NCI-H69 (cell line): ENCODE measurements at places on chromosomes 4 and X.

DNA sequence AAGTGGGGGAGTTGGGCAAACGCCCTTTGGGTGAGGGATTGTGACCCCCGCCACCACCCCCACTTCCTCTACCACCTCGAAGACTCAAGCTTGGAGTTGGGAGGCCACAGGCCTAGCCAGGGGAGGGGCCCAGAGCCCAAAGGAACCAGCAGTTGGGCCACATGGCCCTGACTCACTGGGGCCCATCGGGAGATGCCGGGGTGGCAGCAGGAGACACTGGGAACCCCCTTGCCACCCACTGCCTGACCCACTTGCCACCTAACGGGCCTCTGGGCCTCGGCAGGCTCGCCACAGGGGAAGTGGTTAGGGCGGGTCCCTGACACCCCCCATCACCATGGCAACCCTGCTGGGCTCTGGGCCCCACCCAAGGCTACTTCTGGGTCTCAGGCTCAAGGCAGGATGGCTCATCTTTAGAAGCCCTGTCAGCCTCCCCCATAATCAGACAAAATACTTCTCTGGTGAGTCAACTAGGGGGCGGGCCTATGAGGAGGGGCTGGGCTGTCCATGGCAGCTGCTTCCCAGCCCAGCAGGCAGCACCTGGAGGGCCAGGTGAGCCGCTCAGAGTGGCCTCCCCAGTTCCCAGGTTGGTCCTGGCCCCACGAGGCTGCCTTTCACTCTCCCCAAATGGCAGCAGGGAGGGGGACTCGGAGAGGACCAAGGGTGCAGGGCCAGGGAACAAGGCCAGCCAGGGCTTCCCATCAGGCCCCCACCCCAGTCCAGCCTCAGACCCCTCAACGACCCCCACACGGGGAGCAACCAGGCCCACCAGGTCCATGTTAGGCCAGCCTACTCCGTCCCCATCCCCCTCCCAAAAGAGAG is 5.6 kb downstream of the FLNA start:
- DNase-seq, result peak; percentile 76

DNA sequence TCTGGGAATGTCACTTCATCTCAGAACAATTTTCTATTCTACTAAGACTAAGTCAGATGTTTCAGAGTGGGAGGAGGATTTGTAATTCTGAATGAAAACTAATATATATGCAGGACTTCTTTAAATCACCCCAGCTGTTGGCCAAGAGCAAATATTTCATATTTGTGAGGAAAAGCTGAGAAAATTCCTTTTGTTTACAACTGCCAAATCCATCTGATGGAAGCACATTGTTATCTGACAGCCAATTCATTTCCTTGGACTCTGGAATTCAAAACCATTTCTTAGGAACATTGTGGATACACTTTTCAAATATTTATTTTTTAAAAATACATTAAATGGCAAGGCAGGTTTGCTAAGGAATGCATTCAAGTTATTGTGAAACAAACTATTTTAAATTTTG is 8.0 kb downstream of the SLIT2 start:
- DNase-seq, result no peak

DNA sequence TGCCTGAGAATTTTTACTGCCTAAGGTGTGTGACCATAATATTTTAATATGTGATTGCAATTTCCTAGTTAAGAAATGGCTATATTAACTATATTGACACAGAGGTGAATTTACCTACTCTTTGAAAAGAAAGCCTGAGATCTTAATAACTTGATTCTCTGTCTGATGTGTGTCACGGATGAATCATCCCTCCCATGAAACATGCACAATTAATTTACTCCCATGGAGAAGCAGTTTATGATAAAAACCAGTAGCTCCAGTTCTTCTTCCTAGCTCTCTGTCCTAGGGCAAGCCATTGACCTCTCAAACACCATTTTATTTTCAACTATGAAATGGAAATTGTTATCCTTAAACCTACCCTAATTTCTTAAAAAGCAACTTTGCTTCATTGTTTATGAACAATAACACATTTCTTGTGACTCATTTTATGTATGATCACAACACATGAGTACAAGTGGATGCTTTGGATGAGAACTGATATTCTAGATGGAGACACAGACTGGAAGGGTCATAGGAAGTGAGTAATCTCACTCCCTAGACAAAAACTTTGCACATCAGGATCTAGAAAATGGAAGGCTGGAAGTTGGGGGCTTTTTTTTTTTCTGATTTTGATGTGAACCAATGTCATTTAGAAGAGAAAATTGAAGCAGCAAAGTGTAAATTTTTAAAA is 438.3 kb downstream of the GPAT3 start:
- no peak for DNase-seq

- DNase-seq, result no peak
These were observed 75.2 kb downstream of the JAKMIP1 start for GRCh38 chr4:6125103-6125651.

GRCh38 chr4:184613405-184613804 is 35.8 kb downstream of the CASP3 start:
- DNase-seq, result no peak
